ENCODE measurements at places on chromosomes 7 and 10.

GRCh38 chr7:142800699-142801260, 30.0 kb downstream of the PRSS2 start:
- no peak for DNase-seq

DNA sequence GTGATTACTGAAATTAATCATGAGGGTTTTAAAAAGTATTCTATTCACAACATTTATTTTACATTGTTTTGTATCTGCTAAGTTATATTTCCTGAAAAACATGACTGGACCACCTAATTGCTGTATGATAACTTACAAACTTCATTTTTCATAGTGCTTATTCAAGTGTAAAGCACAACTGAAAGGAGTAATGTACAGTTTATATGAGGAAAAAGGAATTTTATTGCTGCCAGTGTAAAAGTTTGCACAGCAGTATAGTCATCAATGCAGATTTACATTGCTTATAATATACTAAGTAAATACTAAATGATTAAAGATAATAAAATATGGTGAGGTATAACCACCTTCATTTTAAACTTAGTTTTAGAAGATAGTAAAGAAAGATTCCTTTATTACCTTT, 4.0 kb downstream of the PTEN start:
- no peak for DNase-seq

GRCh38 chr7:96993094-96993865, 12.1 kb upstream of the DLX6 start:
- DNase-seq: no peak

GRCh38 chr10:73648975-73649829, 6.6 kb downstream of the SYNPO2L start:
- DNase-seq: no peak

- DNase-seq: peak; percentile 35
These were observed 991 bp downstream of the ZNF239 start for GRCh38 chr10:43573250-43574000.

DNA sequence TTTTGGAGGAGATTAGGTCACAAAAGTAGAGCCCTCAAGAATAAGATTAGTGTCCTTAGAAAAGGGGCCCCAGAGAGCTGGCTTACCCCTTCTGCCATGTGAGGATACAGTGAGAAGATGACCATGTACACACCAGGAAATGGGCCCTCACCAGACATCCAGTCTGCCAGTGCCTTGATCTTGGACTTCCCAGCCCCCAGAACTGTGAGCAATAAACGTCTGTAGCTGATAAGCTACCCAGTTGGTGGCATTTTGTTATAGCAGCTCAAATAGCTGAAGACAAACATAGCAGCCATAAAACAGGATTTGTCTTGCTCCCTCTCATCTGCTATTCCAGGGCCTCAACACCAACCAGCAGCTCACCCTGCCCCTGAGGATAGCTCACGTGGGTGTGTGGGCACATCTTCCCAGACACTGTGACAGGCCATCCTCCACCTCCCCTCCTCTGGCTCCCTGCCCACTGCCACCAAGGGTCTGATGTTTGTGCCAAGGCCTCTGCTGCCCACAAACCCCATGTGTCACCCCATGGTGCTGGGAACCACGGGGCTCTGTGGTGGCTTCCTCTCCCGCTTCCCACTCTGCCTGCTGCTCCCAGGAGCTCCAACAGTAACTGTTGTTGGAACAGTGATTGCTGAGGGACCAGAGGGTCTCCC, 252.4 kb downstream of the USP6NL start:
- DNase-seq: no peak

GRCh38 chr7:114083166-114084001, 164.6 kb upstream of the PPP1R3A start:
- no peak for DNase-seq

- DNase-seq: no peak
These were observed 22.2 kb upstream of the BMPER start for GRCh38 chr7:33882950-33883670.

DNA sequence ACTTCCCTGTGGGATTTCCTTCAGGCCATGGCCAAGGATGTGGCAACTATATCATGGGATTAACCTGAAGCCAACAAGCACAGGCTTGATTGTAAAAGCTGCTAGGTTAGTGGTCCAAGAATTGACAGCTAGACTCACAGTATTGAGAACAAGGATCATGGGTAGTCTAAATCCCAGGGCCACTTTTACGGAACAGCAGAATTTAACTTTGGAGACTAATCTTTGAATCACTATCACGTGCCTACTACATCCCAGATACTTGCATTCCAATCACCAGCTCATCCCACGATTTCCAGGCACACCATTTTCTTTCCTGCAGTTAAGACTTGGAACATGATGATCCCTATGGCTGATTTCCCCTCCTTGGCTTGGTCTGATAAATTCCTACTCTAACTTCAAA, 65.6 kb upstream of the ADO start:
- no peak for DNase-seq

DNA sequence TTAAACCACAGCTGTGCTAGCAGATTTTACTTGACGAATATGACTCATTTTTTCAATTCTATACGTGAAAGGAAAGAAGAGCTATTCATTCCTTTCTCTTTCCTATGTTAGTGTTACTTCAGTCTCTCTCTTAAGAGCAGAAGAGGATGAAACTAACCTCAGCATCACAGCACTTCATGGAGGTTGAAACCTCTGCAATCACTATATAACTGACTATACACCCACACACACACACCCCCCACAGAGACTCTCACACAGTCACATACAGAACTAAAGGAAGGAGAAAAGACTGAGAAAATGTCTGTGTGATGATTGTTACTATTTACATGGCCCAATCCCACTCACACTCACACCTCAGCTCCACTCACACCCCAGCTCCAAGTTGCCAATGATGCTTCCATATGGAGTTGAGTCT, 104.2 kb downstream of the KIF20B start:
- peak; percentile 39 for DNase-seq

- no peak for DNase-seq
These were observed 259.0 kb downstream of the BBS9 start for GRCh38 chr7:33388332-33388731.

DNA sequence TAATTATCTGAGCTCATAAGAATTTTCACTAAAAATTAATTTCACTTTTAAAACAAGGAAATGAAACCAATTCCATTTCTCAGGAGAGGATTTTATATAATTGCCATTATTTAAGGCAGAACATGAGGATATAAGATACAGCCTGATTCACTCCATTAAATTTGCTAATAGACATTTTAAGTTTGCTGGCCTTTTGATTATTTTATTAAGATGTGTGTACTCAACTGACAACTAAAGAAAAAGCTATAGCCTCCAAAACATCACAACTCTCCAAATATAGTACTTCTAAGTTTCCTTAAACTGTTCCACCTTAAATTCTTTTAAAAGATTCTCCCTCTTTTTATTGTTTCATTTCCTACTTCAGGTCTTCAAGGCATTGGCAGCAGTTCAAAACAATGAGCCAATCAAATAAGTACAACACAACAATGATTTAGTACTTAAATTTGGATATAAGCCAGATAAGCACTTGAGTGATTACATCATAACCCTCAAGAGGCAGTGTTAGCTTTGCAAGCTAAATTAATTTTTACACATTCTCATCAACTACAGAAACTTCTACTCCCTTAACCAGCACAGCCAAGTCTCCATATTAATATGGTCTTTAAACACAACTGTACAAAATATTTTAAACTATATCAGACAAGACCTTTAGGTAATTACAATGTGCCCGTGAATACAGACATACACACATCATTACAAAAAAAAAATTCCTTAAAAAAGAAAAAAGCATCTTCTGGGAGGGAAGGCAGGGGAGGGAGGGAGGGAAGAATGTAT, 121.8 kb downstream of the KMT2C start:
- no peak for DNase-seq

GRCh38 chr10:26432938-26433337, 5.2 kb upstream of the APBB1IP start:
- DNase-seq: no peak

DNA sequence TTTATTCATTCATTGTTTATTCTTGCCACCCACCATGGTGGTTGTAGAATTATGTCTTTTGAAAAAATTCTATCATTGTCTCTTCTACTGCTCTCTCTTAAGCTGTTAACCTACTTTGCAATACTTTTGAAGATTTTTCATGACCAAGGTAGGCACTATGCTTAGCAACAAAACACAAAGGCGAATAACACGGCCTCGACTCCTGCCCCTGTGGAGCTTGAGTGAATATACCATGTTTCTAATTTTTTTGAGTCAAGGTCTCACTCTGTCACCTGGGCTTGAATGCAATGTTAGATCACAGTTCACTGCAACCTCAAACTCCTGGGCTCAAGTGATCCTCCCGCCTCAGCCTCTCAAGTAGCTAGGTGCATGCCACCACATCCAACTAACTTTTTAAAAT, 39.4 kb downstream of the APBB1IP start:
- no peak for DNase-seq

DNA sequence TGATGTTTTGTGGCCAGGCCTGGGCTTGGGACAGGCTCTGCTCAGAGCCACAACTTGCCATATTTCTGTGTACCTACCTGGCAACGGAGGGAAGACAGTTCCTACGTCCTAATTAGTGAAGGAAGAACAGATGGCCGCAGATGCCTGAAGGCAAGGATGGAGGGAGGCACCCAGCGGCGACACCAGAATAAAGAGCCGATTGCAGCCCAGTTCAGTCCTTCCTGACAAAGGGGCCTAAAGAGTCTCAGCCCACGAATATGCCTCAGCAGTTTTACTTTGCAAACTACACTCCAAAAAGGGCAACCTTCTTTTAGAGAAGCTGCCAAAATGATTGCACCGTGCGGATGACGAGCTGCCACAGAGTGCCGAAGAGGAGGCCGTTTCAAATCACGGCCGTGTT, 585.8 kb downstream of the GLRX3 start:
- no peak for DNase-seq

DNA sequence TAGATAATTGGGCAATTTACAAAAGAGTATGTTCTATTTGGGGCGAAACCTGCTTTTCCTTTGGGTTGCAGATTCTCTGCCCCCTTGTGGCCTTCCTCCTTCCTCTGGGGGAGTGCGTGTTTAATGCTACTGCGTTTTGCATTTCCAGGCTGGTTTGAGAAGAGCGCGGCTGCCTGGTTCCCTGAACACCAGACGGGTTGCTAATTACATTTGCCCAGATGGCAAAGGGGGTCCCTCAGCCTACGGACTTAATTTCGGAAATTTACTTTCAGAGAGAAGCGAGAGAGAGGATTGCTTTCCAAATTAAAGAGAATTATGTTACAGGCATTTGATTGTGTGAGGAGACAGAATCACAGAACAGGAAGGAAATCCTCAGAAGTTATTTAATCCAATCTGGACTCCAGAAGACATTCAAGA, 91.9 kb upstream of the JAZF1 start:
- peak; percentile 33 for DNase-seq

- DNase-seq: no peak
These were observed at the start of gene MMRN2 for GRCh38 chr10:86957471-86958115. Gene MMRN2, minus strand, starts transcription at chr10:86957615. Its CDS starts 74 bp downstream, at chr10:86957541.

DNA sequence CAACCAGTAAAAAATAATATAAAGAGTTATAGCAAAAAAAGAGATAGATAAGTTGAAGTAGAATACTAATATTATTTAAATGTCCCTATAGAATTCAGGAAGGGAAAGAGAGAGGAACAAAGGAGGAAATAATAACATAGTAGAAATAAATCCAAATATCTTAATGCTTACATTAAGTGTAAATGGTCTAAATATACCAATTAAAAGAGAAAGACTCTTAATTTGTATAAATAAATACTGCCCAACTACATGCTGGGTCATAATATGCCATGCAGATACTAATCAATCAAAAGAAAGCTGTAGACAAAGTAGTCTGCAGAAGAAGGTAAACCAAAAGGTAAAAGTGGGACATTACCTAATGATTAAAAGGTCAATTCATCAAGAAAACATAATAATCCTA, 43.3 kb upstream of the VIPR2 start:
- no peak for DNase-seq

DNA sequence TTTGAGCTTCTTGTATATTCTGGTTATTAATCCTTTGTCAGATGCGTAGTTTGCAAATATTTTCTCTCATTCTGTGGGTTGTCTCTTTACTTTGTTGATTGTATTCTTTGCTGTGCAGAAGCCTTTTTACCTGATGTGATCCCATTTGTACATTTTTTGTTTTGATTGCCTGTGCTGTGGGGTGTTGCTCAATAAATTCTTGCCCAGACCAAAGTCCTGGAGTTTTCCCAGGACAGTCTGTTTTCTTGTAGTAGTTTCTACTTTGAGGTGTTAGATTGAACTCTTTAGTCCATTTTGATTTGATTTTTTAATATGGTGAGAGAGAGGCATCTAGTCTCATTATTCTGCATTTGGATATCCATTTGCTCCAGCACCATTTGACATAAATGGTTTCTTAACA, 588.7 kb upstream of the MBL2 start:
- no peak for DNase-seq

- DNase-seq: no peak
These were observed 94.8 kb downstream of the CALN1 start for GRCh38 chr7:72317341-72317740.

GRCh38 chr7:131554880-131555516, 1.4 kb downstream of the PODXL start:
- DNase-seq: no peak

GRCh38 chr7:28855538-28856217, 102.5 kb downstream of the TRIL start:
- no peak for DNase-seq

GRCh38 chr10:97538411-97538810, 34.2 kb upstream of the ANKRD2 start:
- no peak for DNase-seq

DNA sequence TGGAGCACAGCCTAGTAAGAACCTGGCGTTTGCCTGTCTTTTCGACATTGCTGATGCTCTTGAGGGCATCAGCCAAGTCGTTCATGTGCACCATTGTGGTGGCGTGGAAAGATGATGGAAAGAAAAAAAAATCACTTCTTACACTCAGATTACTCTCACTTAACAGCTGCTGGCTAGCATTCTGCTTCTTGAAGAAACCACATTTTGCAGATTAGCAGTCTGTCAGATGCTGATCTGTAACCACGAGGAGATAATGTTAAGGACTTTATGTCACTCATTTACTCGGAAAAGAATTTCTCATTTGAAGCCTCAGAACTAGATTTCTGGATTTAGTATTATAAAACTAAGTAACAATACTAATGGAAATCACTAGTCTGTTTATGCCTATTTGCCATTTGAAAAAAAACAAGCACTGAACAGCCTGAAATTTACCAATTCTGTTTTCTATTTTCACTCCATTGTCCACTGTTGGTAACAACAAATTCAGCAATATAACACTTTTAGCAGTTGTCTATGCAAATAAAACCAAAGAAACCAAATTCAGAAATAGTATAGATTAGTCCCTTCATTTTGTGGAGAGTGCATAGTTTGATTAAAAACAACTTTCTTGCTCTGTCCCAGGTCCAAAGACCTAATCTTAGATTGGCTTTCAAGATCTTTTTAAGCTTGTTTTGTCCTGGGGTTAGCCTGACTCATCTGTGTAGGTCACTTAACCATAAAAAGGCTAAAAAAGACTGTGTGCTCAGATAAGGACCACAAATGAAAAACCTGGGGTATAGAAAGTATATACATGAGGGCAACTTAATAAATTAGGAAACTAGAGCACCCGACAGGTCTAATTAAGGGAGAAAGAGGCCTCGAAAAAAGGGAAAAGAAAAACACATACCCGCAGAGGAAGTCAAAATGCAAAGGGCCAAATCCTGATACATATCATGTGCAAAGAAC, 67.5 kb downstream of the NT5C2 start:
- no peak for DNase-seq

- DNase-seq: no peak
These were observed 42.9 kb upstream of the PCBD1 start for GRCh38 chr10:70931168-70931815.

- DNase-seq: no peak
These were observed 350 bp upstream of the ZNF37A start for GRCh38 chr10:38093816-38094157.
